ENCODE measurements at places on chromosomes 3 and 15.

GRCh38 chr3:48361928-48362327 is 10.1 kb upstream of the FBXW12 start:
- no peak for DNase-seq

- DNase-seq: peak; percentile 35
Observed at GRCh38 chr3:13419505-13420044, 547 bp downstream of the NUP210 start.

DNA sequence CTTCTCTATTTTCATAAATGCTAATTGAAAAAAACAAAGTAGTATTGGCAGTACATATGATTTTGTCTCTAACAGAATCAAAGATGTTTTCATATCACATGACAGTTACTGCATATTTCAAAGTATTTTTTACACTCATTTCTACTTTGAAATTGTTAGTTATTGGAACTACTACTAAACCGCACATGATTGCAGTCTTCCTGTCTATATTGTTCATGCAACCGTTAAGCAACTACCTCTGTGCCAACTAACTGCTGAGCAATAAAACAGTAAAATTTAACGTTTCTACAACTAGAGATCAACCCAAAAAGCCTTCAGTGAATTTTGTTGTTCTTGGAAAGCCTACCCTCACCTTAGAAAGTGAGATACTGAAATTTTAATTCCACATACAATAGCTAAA is 64.2 kb downstream of the DMXL2 start:
- DNase-seq: no peak

DNA sequence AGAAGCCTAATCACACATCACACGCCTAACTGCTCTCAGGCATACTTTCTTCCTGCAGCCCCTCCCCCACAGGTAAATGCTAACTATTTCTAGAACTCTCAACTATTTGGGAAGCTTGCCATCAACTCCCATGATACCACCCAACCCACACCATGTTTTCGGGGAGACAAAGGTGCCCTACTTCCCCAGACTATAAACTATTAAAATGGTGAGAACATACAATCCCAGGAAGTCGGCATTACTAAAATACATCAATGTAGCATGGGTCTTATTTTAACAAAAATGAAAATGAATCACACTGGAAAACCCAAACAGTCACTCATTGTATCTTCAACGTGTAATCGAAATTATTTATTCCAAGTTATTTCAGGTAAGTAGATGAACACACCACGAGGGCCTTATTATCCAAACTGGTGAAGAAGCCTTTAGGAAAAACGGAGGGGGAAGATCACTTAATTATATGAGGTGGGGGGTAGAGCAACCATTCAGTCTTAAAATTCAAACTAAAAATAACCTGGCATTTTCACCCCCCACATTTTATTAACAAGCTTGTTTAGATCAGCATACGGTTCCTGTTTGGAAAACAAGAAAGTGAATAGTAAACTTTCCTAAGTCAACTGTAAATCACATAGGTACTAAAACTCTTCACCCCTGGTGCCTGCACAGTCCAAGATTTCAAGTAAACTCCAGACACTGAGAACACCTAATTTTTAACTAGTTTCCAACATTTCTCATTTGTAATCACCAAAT is 1.9 kb downstream of the TBL1XR1 start:
- DNase-seq: no peak

- no peak for DNase-seq
Observed at GRCh38 chr3:12980596-12981290, 92.5 kb downstream of the IQSEC1 start.

GRCh38 chr3:119227070-119227850 is 13.4 kb downstream of the B4GALT4 start:
- no peak for DNase-seq

DNA sequence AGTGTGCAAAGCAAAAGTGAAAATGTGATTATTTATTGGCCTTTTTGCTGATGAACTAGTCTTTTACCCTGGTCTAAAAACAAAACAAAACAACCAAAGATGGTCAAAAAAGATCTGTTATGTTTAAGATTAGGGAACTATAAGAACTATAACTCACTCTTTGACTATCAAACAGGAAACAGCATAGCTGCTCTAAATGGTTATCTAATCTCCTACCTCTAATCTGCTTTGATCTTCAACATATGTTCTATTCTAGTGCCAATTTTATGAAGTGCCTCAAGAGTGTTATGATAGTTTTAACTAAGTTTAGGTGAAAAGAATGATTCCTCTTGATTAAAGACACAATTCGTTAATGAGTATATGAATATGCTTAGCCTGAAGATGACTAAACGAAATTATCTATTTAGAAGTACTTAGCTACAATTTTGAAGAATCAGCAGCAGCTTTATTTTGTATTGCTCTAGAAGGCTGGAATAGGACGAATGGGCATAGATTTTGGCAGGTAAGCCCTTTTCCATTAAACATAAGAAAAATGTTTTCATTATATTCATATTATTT is 46.0 kb downstream of the SETD2 start:
- no peak for DNase-seq

DNA sequence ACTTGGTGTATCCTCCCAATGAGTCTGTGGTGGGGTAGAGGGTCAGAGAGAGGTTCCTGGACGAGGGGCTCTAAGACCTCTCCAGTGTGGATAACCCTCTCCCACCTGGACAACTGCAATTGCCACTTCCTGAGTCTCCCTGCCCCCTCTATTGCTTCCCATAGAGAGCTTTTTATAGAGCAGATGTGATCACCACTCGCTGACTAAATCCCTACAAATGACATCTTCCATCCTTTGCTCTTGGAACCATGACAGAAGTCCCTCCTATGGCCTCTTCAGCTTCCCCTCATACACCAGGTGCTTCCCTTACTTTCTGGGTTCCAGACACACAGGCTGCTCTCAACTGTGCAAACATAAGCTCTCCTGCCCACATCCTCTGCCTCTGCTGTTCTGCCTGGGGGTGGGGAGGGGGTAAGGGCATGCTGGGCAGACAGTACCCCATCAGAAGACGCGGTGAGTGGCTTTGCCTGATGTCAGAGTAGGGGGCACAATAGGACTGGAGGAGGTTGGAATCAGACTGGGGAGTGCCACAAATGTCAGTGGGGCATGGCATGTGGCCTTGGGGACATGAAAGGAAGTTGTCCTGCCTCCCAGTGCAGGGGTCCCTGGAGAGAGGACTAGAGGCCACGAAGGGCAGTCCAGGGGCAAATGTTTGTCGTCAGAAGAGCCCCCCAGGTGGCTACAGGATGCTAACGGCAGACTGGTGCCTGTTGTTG is 15.2 kb downstream of the ITIH3 start:
- no peak for DNase-seq

- no peak for DNase-seq
Observed at GRCh38 chr15:92407321-92407720, 13.6 kb downstream of the ST8SIA2 start.

GRCh38 chr15:66840615-66841390 is 138.8 kb downstream of the SMAD6 start:
- DNase-seq: no peak

DNA sequence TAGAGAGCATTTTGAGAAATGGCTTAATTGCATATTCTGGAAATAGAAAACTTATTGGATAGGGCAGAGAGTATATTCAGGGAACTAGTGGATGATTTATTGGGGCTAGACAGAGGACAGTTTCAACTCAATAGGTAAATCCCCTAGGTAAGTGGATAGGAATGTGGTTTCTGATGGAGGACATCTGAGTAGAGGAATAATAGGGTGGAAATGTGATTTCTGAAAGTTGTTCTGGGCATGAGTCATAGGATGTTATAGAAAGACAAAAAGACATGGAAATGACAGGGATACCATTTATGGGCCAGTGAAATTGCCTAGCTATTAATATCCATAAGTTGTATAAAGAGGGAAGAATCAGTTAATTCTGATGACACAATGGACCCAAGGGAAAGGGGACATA is 563.3 kb upstream of the GOLIM4 start:
- DNase-seq: no peak

- peak; percentile 39 for DNase-seq
Observed at GRCh38 chr3:2543247-2543646, 444.6 kb downstream of the CNTN4 start.

- no peak for DNase-seq
Observed at GRCh38 chr3:130783629-130784028, 37.0 kb upstream of the PIK3R4 start.

- no peak for DNase-seq
Observed at GRCh38 chr3:150220799-150221198, 187.3 kb upstream of the TSC22D2 start.

DNA sequence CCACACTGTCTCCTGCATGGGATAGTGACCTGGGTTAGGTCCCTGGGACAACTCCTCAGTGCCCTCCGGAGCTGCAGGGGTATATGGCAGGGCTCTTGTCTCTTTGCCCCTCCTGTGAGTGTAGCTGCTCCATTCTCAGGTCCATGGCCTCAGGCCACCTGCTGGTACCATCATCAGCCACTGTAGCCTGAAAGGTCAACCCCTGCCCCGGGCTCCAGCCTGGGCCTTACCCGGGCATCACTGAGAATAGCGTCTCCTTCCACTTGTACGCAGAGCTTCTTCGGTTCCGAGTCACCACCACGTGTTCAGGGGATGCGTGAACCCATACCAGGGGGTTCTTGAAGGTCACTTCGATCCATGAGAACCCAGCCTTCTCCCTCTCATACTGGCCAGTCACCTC is 13.8 kb downstream of the ITIH4 start:
- no peak for DNase-seq

GRCh38 chr3:96814651-96815567 is 515 bp downstream of the EPHA6 start:
- DNase-seq: peak; percentile 3

DNA sequence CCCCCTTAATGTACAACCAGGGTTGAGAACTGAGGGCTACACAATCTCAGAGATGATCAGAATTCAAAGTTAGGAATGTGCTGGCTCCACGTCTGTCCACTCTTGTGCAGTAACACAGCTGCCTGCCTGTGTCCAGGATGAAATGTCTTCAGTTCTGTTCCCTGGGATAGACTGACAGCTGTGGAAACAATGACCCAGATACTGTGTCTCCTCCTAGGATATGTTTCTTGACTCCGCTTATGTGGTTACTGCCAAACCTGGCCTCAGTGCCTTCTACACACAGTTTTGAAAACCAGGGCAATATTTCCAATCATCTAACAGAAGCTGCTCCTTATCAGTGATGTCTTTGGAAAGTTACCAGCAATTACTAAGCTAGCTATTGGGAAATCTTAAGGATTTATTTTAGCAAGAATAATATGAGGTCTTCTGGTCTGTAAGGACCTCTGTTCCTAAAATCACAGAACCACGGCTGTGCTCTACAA is 67.6 kb downstream of the NOX5 start:
- DNase-seq: no peak

DNA sequence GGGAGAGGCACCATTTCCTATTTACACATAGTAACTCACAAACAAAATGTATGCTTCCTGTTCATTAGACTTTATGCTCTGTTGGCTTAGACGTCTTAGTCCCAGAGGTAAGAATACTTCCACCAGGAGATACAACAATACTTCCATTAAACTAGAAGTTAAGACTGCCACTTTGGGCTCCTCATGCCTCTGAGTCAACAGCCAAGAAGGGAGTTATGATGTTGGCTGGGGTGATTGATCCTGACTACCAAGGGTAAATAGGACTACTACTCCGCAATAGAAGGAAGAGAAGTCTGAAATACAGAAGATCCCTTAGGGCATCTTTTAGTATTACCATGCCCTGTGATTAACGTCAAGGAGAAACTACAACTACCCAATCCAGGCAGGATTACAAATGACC is 43.5 kb upstream of the ABI3BP start:
- no peak for DNase-seq

- no peak for DNase-seq
Observed at GRCh38 chr3:89145995-89146394, 38.6 kb downstream of the EPHA3 start.

DNA sequence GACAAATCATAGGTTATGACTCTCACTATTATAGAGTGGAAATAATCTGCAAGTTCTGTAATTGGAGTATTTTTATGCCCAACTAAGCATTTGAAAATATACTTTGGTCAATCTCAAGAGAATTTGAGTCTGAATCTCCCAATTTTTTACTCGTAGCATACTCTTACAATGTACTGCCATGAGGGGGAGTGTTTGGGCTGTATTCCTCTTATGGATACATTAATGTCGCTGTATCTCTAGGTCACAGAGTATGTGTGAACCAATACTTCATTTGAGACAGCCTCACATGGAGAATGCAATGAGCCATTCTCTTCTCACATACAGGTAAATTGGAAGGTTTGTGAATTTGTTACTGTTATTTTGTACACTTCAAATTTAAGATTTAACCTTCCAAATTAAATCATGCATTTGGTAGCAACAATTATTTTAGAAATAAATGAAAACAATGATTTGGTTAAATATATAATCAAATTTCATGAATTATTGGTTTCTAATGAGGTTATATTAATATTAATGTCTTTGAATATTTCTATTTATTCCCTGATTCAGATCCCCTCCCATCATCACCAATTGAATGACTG is 5.5 kb upstream of the CD200 start:
- DNase-seq: no peak

- DNase-seq: no peak
Observed at GRCh38 chr3:126026761-126027160, 57.2 kb downstream of the SLC41A3 start.

GRCh38 chr3:51398595-51399310 is 7.7 kb downstream of the RBM15B start:
- no peak for DNase-seq

- no peak for DNase-seq
Observed at GRCh38 chr15:62527387-62527786, 362.3 kb upstream of the C2CD4B start.

DNA sequence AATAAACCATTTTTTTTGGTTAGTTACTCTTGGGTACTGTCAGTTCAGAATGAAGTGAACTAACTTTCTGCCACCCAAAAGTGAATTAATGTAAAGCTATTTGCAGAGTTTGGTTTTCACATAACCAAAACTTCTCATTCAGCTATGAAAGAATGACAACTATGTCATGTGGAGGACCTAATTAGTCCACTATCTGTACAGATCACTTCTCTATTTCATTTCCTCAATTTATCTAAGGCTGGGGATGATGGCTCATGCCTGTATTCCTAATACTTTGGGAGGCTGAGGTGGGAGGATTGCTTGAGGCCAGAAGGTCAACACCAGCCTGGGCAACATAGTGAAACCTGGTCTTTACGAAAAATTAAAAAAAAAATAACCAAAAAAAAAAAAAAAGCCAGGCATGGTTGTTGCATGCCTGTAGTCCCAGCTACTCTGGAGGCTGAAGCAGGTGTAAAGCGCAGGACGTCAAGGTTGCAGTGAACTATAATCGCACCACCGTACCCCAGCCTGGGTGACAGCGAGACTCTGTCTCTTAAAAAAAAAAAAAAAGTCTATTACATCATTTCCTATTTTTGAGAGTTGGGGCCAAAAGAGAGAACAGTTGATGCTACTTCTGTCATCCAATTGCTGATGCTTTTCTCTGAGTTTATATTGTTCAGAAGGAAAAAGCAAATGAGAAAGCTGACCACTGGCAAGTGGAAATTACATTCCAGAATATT is 8.7 kb downstream of the HYPK start:
- no peak for DNase-seq

- no peak for DNase-seq
Observed at GRCh38 chr3:59335338-59335737, 285.5 kb upstream of the CFAP20DC start.

All from left lung (tissue), 14 donors.